ENCODE measurements at places on chromosomes 11 and 22.

- no peak for DNase-seq
Observed at GRCh38 chr11:131665344-131665968, 295.0 kb downstream of the NTM start.

- DNase-seq: no peak
Observed at GRCh38 chr11:57100638-57101331, 81.0 kb upstream of the LRRC55 start.

GRCh38 chr11:19117760-19118097 lies 761 bp downstream of the ZDHHC13 start:
- DNase-seq: no peak

DNA sequence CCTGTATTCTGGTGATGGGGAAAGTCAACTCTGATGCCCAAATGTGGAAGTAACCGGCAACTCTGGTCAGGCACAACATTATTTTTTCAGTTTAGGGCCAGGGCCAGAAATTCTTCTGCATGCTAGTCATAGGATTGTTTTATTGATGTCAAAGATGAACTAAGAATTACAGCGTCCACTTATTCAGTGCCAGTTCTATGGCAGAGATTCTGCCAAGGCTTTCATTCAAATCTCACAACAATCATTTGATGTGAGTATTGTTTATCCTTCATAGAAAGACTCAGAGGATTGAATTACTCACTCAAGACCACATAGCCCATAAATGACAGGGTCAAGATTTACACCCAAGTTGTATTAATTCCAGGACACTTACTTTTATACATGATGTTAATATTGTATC lies 87.7 kb downstream of the TMPRSS5 start:
- DNase-seq: no peak

DNA sequence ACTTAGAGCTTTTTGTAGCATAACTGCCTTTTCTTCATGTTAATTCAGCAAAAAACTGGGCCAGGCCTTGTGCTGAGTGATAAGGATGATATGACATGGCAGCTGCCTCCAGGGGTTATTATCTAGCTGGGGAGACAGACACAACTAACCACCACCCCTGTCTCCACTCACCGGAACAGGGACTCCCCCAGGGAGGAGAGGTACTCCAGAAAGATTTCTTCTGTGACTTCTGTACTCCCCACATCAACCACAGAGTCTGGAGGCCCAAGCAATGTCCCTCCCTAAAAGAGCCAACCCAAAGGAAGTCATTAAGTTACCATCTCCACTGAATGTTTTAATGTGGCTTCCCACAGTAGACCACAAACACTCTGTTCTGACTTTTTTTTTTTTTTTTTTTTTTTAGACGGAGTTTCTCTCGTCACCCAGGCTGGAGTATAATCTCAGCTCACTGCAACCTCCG lies 14.3 kb upstream of the PMM1 start:
- DNase-seq: peak; percentile 54

DNA sequence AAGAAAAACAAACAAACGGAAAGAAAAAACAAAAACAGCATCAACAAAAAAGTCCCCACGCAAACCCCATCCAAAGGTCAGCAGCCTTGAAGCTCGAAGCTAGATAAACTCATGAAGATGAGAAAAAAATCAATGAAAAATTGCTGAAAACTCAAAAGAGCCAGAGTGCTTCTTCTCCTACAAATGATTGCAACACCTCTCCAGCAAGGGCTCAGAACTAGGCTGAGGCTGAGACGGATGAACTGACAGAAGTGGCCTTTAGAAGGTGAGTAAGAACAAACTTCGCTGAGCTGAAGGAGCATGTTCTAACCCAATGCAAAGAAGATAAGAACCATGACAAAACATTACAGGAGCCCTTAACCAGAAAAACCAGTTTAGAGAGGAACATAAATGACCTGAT lies 18.4 kb upstream of the FTH1 start:
- no peak for DNase-seq

GRCh38 chr22:33882991-33883390 lies 37.3 kb downstream of the LARGE1 start:
- no peak for DNase-seq

GRCh38 chr22:37033605-37034430 lies 14.3 kb downstream of the MPST start:
- DNase-seq: no peak

DNA sequence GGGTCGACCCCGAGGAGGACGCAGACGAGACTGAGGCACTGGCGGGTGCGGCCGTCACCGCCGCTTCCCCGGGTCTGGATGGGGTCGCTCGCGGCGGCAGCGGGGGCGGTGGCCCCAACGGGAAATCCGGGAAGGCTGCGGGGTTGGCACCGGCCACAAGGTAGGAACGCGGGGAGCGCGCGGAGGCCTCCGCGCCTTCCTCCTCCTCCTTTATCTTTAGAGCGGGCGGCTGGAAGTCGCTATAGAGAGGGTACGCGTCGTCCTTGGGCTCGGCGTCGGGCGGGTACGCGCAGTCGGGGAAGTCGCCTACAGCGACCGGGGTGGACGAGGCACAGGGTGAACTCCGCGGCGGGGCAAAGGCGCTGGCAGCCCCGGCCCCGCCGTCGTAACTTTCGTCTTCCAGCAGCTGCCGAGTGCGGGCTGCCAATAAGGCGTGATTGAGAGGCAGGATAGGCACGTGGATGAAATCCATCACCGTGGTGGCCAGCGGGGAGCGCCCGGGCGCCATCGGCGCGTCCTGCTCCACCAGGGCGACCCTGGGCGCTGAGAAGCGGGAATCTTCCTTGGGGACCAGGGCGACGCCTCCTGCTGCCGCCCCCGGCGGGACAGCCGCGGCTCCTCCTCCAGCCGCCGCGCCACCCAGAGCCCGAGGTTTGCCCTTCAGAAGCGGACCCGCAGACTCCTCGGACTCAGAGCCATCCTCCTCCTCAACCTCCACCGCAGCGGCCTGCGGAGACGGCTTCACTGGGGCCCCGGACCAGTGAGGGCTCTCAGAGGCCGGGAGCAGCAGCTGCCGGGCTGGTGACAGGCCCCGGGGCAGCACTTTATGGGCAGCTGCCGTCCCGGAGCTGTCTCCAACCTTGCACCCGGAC lies 1.7 kb downstream of the PGR start:
- no peak for DNase-seq

- DNase-seq: no peak
Observed at GRCh38 chr11:103927535-103927934, 108.9 kb upstream of the DDI1 start.

DNA sequence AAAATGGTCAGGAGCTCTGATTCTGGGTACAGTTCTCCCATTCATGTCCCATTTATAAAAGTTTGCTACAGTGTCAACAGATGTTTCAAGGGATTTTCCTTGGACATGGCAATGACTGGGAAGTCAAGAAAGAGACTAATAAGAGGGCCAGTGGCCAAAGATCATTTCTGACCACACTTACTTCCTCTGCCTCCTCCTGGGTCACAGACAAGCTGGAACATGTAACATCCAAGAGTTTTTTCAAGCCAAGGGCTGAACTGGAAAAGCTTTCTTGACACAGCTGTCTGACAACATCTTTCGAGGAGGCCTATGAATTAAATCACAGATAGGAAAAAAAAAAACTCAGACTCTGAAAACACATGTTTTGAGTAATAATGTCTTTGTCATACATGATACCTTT lies 8.7 kb downstream of the COMMD9 start:
- no peak for DNase-seq

DNA sequence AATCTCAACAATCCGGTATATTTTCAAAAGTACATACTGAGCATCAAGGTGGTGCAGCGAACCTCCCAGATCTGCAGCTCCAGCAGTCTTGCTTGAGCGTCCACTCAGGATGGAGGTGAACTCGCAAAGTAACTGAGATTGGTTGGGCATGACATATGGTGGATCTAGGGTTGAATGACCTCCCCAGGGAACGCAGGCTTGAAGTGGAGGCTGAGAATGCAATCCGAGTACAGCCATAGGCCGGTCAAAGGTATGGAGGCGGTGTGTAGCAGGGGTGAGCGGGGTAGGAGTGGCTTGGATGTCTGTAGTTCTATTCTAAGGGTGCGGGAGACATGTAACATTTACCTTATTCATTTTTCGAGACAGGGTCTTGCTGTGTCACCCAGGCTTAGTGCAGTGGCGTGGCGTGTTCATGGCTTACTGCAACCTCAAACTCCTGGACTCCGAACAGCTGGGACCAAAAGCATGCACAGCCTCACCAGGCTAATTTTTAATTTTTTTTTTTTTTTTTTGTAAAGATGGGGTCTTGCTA lies 631 bp upstream of the C22orf39 start:
- DNase-seq: peak; percentile 53

GRCh38 chr11:10694486-10695239 lies 1.1 kb upstream of the IRAG1 start:
- DNase-seq: no peak

DNA sequence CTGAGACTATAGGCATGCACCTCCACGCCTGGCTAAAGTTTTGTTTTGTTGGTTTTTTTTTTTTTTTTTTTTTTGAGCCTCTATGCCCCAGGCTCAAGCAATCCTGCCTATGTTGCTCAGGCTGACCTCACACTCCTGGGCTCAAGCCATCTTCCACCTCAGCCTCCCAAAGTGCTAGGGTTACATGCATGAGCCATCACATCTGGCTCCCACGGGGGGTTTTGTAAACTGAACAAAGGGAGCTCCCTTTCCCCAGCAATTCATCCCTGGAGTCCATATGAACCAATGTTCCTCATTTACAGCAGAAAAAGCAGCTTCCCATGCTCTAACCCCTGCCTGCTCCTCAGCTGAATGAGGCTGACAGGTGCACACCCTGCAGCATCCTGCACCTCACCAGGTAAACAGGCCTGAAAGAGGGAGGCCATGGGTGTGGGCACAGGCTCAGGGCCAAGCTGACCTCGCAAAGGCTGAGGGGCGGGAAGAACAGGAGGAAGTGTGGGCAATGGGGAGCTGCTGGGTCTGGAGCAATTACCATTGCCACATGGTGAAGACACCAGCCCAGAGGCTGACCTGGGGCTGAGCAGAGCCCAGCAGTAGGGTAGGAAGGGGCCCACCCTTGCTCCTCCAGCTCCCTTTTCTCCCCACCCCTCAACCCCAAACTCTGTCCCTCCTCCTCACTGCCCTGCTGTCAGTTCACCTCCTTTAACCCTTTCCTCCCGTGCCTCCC lies 58.2 kb downstream of the RBX1 start:
- DNase-seq: no peak

GRCh38 chr22:48838846-48839730 lies 988.6 kb downstream of the BRD1 start:
- no peak for DNase-seq
